Kidney capillary endothelial cell (primary cell): ENCODE measurements at places on chromosomes 4 and X.

- no peak for DNase-seq
Observed at GRCh38 chr4:100988876-100989275, 358.4 kb downstream of the PPP3CA start.

- DNase-seq = no peak
Observed at GRCh38 chr4:145822581-145822980, 116.0 kb downstream of the ZNF827 start.

DNA sequence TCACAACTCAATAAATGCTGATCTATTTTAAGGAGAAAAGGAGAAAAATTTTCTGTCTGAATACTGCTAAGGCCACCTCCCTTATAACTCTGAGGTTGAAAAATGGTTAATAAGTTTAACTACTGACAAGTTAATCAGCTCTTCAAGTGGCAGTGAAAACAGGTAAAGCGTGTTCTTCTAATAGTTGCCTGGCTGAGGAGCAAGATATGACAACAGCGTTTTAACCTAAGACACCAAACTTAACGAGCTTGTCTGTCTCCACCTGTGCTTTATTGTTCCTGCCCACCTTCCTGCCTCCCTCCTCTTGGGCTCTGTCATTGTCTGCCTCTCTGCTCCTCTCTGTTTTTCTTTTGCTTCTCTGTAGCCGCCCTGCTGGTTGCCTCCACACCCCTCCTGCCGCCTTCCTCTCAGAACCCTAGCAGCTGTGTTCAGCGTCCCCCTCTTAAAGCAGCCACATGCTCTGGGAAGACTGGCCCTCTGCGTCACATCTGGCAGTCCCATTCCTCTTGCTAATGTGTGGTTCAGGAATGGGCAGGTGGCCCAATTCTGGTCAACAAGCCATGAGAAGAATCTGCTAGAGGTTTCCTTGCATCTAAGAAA, 4.3 kb upstream of the TSPAN5 start:
- no peak for DNase-seq

DNA sequence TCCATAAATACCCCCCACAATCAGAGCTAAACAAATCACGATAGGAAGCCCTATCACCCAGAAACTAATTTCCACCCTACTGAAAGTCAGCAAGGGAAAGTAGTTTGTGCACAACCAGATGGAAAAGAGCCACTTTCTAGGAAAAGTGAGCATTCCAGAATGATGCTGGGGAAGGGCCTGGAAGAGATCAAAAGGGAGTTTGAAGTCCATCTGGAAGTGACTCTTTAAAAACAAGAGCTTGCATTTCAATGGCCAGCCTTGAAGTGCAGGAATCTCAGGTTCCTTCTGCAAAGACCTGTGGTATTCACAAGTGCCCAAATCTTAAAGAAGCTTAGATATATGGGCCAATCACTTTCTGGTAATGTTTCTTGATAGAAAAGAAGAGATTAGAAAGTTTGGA, 97.0 kb upstream of the LDB2 start:
- DNase-seq = no peak

- DNase-seq = no peak
Observed at GRCh38 chr4:28481565-28481964, 1620.9 kb downstream of the STIM2 start.

GRCh38 chr4:139986106-139986505, 167.9 kb downstream of the MAML3 start:
- no peak for DNase-seq

DNA sequence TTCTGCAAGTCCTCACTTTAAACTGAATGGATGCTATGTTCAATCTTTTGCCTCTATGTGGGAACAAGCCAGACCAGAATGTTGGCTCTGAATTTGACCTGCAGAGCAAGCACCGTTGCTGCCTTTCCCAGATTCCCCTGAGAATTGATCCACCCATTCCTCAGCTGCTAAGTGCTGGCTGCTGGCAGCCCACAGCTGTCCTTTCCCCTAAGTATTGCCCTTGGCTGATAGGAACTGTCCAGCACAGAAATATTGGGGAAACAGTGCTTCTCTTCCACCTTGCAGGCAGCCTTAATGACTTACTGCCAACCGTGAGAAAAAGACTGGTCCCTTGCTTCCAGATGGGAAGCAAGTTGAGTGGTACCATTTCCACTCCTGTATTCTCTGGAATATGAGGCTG, 475.9 kb downstream of the PDHA2 start:
- DNase-seq = no peak
